Activated CD4-positive, alpha-beta T cell treated with anti-CD3 and anti-CD28 coated beads, Interleukin-2, Interleukin-6, amounts not matched to agents 100 ng/mL and 50 ng/mL, durations not matched to agents 16 hours and 8 hours (primary cell): ENCODE measurements at places on chromosomes 2 and 18.

DNA sequence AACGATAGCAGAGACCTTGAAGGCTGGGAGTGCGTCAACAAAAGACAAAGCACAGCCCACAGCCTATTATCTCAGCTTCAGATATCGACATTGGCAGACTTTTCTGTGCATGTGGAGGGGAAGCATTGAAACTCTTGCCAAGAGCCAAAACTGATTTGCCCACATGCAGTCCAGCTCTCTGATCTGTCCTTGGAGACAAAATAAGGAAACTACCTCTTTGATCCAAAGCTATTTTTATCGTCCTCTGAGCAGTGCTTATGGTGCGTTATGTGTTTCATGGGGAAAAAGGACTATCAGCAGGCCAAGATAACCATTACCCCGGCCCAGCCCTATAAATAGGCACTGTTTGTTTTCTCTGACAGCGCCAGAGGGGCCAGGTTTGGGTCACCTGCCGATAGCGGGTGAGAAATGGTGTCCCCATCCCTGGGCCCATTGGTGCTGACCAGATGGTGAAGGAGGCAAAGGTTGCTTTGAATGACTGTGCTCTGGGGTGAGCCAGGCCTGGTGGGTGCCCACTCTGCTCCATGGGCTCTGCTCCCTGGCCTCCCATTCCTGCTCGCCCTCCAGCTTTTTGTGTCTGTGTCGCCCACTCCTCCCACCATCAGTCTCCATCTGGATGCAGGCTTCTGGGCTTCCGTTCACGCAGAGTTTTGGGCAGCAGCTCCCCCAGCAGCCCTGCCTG is 176.1 kb upstream of the HS6ST1 start:
- DNase-seq, result no peak

- no peak for DNase-seq
Observed at GRCh38 chr18:6315517-6316331, 99.0 kb downstream of the L3MBTL4 start.

DNA sequence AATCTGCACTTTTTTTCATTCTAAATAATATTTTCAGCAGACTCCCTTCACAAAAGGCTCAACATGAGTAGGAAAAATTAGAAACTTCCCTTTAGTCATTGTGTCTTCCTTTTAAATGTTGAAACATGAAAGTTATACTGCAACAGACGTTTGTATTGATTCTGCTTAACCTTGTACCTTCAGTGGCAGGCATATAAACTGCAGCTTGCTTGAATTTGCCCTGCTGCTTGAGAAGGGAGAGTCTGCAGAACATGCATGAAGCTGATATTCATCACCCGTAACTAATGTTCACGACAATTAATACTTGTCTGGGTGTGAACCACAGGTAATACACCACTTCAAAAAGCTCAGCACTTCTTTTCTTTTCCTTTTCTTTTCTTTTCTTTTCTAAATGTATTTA is 294.7 kb upstream of the LRP1B start:
- no peak for DNase-seq

- DNase-seq, result no peak
Observed at GRCh38 chr2:28185891-28186290, 206.8 kb upstream of the FOSL2 start.

DNA sequence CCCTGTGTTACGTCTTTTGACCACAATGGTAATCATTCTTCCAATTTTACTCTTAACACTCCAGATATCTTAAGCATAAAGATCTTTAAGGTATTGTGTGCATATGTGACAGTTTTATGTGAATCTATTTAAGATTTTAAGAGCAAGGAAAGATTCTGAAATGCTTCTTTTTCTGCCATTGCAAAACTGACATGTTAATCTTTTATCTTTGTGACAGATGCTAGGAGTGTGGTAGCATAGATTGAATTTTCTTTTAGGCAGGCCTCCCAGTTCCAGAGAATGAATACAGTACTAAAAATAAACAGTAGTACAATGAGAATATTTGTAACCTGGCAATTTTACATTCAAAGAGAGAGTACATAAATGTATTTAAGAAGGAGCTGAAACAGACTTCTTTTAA is 232.5 kb upstream of the ZSWIM2 start:
- DNase-seq, result no peak

GRCh38 chr2:124978597-124978996 is 953.5 kb downstream of the CNTNAP5 start:
- no peak for DNase-seq

GRCh38 chr2:46589356-46589755 is 110.0 kb downstream of the TMEM247 start:
- DNase-seq, result no peak

DNA sequence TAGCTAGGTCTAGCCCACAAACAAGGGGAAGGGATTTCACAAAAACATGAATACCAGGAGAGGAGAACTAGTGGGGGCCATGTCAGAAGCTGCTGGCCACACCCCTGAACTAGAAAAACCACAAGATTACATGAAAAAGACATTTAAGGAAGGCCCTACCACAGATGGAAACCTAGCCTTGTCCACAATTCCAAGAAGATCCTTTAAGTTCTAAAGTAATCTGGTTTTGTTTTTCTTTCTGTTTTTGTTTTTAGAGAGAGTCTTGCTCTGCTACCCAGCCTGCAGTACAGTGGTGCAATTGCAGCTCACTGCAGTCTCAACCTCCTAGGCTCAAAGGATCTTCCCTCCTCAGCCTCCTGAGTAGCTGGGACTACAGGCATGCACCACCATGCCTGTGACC is 34.2 kb upstream of the CAB39 start:
- DNase-seq, result no peak

- DNase-seq, result no peak
Observed at GRCh38 chr18:10003866-10004265, 90.0 kb downstream of the VAPA start.
